ENCODE measurements at places on chromosomes 12 and 14.

- no peak for DNase-seq
These were observed 37.5 kb downstream of the FZD10 start for GRCh38 chr12:130199581-130200390.

DNA sequence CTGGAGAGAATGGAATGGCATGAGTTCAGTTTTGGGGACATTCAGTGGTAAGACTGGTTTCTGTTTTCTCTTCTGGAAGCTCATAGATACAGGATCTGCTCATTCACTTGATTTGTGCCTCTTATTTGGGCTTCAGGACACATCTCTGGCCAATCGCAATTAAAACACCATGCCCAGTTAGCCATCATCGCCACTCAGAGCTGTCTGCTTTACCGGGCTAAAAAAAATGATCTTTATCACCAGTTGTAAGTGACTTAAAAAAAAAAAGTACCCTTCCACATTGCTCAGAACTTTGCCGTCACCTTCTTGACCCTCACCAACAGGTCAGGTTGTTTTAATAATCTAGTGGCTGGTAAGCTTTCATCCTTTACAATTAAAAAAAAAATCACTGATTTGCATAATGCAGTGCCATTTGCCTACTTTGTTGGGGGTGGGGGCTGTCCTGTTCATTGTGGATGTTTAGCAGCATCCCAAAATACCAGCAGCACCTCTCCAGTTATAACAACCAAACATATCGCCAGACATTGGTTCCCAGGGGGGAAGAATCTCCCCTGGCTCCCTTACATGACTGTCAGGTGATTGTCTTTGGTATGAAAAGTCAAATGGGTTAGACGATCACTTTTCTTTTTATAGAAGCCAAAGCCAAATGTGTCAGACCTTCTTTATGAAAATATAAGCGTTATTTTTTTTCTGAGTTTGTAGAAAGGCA, 150.1 kb downstream of the PRKCH start:
- DNase-seq, result no peak

- DNase-seq, result no peak
These were observed 12.5 kb upstream of the EML1 start for GRCh38 chr14:99780690-99781089.

- peak; percentile 12 for DNase-seq
These were observed 1.7 kb upstream of the C12orf56 start for GRCh38 chr12:64392221-64392620.

DNA sequence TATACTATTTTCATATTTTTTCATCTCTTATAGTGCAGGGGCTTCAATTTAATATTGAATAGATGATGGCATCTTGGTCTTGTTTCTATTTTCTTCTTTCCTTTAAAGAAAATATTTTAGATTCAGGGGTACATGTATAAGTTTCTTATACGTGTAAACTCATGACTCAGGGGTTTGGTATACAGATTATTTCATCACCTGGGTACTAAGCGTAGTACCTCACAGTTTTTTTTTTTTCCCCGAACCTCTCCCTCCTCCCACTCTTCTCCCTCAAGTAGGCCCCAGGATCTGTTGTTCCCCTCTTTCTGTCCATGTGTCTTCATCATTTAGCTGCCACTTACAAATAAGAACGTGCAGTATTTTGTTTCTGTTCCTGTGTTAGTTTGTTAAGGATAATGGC, 172.6 kb downstream of the TMTC3 start:
- DNase-seq, result no peak

DNA sequence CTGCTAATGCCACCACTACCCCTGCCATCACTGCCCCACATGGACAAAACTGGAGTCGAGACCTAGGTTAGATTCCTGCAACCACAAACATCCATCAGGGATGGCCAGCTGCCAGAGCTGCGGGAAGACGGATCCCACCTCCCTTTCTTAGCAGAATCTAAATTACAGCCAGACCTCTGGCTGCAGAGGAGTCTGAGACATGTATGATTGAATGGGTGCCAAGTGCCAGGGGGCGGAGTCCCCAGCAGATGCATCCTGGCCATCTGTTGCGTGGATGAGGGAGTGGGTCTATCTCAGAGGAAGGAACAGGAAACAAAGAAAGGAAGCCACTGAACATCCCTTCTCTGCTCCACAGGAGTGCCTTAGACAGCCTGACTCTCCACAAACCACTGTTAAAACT, 7.1 kb upstream of the OAS2 start:
- DNase-seq, result peak; percentile 37

DNA sequence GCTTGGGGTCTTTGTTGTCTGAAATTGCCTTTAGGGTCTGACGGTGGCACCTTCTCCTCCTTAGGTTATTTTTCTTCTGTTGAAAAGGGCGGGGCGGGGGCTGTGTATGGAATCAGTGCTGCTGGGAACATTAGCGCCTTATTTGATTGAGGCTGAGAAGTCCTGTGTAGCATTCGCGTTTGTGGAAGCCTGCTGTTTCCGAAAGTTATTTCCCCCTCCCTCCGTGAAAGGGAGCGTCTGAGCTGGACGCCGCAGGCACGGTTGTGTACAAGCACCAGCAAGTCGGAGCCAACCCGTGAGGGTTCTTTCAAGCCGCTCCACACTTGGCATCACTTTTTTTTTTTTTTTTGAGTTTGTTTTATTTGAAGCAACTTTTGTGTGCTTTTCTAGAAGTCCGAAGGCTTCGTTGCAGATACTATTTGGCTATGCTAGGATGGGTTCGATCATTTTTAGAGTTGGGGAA, 1.1 kb downstream of the SYNE2 start:
- peak; percentile 57 for DNase-seq

- no peak for DNase-seq
These were observed 47.7 kb downstream of the DAAM1 start for GRCh38 chr14:59236195-59236594.

GRCh38 chr12:108559007-108559655, 1.8 kb downstream of the SART3 start:
- no peak for DNase-seq

GRCh38 chr12:48978291-48978740, at the start of gene WNT1:
Gene WNT1, plus strand, starts transcription at chr12:48978322. Its CDS starts 329 bp downstream, at chr12:48978651.
- no peak for DNase-seq
